ENCODE measurements at places on chromosomes 4 and X.

DNA sequence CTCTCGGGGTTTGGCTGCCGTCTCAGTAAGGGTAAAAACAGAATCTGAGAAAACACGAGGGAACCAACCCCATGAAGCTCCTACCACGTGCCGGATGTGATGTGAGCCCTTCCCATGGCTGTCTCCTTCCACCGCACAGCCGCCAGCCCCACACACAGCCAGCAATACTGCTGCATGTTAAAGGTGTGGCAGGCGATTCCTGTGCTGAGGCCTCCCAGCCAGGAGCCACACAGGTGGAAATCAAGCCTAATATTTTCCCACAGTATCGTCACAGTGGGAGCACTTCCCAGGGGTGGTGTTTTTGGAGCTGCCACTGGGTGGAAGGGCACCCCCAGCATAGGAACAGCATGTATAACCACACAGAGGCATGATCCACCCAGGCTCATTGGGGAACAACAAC lies 77.5 kb downstream of the SLC2A9 start:
- DNase-seq = no peak

DNA sequence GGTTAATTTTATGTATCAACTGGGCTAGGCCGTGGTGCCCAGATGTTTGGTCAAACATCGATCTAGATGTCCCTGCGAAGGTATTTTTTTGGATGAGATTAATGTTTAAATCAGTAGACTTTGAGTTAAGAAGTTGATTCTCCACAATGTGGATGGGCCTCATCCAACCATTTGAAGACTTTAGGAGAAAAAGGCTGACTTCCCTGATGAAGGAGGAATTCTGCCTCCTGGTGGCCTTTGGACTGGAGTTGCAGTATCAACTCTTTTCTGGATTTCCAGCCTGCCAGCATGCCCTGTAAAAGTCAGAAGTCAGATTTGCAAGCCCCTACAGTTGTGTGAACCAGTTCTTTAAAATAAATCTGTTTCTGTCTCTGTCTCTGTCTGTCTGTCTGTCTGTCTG lies 91.4 kb downstream of the STK32B start:
- DNase-seq = peak; percentile 75

DNA sequence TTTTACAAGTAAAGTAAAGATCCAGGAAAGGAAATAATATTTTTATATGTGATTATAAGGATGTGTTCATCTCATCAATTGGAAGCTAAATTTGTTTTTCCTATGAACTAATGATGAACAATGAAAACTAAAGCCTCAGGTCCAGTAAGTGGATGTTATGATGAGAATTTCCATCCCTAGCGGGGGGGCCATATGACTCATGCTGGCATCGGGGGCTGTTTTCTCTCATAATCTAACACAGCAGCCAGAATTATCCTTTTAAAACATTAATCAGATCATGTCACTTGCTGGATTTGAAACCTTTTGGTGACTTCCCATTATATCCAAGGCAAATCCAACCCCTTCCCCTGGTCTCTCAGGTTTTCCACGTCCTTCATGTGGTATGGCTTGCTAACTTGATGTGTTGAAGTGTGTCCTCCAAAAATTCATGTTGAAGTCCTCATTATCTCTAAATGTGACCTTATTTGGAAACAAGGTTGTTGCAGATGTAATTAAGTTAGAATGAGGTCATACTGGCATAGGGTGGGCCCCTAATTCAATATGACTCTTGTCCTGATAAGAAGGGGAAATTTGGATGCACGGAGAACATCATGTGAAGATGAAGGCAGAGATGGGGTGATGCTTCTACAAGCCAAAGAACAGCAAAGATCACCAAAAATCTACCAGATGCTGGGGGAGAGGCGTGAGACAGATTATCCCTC lies 96.8 kb downstream of the AKAP4 start:
- peak; percentile 50 for DNase-seq

- DNase-seq = no peak
Observed at GRCh38 chrX:49310371-49310770, 6.9 kb downstream of the GAGE10 start.

DNA sequence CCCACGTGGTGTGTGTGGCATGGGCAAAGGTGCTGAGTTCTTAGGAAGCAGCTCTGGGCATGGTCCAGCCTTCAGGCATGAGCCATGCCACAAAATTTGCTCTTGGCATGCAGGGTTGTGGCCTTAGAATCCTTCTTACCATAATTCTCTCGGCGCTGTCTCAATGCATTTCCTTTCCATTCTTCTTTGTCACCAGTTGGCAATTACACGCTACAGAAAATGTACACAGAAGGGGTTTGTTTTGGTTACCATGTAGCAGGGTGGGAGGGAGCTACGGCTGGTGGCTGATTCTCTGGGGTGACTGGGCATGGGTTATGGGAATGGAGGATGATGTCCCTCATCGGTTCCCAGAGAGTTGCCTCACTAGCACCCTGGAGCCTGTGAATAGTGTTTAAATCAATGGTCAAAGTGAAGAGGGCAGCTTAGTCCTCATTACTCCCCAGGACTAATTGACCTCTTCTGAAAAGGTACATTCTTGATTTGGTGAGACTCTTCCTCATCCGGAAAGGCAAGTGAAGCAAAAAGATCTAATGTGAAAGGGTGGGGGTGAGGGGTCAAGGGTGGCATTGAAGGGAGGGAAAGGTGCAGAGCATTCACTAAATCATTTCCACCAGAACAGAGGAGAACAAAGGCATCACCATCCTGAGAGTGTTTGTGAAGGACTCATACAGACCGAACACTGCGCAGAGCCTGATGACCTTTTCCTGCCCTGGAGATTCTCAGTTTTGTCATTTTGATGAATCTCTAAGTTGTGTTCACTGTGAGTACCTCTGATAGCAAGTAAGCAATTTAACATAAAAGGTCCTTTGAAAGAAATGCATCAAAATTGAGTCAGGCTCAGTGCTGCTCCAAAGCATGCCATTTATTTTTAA lies 199.8 kb upstream of the SFRP2 start:
- DNase-seq = peak; percentile 13

GRCh38 chrX:22365460-22365859 lies 92.7 kb downstream of the CBLL2 start:
- DNase-seq = peak; percentile 87

GRCh38 chr4:56209767-56210166 lies 177.5 kb downstream of the AASDH start:
- DNase-seq = no peak

GRCh38 chrX:75067931-75068330 lies 88.2 kb downstream of the ABCB7 start:
- no peak for DNase-seq

DNA sequence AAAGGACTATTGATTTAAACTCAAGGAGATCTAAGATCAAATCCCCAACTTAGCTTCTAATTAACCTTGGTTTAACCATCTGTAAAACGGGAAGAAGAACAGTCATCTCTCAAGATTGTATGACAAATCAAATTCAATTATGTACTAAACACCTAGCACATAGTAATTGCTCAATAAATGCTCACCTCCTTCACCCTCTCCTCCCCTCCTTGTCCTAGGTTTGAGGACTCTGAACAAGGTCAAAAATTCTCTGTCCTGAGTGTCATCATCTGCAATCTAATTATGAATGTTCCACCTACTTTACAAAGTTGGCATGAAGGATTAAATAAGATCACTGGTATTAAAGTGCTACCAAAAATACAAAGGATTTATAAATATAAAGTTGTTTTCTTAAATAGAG lies 320.1 kb upstream of the PPARGC1A start:
- DNase-seq = no peak

DNA sequence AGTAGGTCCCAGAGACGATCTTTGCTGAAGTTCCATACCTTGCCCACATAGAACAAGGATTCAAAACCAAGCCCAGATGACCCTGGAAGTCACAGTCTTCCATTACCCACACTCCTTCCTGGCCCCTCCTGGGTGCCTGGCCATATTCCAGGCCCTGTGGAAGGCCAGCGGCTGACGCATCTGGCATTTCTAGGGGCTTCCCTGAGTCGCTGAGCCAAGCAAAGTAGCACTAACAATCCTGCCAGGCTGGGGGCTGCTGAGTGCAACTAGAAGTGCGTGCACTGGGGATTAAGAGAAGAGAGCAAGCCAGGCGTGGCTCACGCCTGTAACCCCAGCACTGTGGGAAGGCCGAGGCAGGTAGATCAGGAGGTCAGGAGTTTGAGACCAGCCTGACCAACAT lies 175.2 kb upstream of the CPEB2 start:
- peak; percentile 11 for DNase-seq

GRCh38 chr4:55251342-55251741 lies 94.7 kb upstream of the SRD5A3 start:
- DNase-seq = peak; percentile 65

DNA sequence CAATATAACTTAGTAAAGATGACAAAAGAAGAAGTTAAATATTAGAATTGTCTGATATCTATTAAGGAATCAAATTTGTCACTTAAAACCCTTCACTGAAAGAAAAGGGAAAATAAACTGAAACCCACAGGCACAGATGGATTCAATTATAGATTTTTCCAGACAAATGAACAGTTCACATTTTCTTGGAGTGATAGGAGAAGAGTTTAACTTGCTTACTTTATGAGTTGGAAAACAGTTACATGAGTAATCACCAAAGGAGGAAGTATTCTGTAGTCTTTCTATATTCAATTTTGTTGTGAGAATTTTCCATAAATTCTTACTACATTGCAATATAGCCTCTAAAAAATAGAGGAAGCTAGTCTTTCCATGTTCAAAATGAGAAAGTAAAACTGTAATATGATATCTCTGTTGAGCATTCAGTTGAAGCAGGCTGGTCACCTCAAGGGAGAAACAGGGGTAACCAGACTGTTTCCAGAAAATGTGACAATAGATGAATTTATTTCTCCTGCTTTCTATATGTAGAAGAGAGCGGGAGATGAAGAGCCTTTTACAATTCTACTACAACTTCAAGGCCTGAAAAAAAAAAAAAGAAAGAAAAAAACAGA lies 330.3 kb upstream of the EPHA5 start:
- DNase-seq = peak; percentile 66

All from fibroblast of the aortic adventitia (primary cell).